Muscle of leg (tissue), 16 donors: ENCODE measurements at places on chromosomes 11 and 22.

- DNase-seq: no peak
Measured at GRCh38 chr11:75537740-75538139, 12.0 kb upstream of the GDPD5 start.

DNA sequence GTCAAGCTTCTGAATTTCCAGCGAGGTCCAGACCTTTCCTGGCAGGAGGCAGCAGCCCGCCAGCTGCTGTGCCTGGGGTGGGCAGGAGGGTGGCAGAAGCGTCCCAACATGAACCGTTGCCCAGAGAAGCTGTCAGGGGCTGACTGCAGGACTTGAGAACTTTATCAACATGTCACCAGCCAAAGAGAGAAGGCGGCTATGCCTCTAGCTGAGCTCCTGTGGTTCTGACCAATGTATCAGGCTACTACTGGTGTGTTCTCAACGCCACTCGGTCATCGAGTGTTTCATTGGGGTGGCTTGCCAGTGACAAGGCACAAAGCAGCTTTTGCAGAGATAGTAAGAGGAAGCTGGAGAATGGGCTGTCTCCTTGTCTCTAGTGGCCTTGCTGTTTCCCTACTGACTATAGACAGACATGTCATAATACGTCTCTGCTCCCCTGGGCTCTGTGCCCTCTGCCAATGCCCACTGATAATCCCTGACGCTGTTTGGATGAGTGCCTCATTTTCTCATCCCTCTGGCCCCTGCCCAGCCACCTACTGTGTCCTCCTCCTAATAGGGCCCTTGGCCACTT, 17.6 kb upstream of the ASCC2 start:
- DNase-seq: peak; percentile 46

DNA sequence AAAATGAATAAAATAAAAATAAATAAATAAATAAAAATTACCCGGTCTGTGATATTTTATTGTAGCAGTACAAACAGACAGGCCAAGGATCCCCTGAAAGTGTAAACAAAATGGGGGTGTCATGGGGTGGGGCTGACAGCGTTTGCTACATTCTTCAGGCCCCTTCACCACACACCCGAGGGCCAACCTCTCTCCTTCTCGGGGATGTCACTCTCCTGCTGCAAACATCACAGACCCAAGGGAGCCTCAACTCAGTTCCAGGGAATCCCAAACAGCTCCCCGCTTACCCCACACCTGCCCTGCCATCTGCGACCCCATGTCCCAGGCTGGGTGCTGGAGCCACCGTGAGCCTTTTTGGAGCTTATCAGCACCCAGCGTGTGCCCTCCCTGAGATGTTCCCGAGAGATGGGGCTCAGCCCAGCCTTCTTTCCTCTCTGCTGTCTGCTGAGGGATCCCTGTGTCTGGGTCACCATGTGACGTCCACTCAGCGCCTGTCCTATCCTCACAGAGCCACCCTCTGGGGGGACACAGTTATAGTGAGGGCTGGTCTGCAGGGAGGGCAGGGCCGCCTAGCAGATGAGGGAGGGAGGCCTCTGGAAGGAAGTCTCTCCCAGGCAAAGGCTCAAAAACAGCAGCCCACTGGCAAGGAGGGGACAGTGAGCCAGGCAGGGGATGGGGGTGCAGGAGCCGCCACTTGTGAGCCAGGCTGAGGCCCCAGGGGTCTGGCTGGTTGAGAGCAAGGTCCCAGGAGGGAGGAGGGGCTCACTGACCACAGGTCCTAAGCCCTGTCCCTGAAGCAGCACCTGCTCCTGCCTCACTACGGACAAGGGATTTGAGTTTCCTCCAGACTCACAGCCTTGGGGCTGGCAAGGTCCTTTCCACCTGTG, 1041.6 kb downstream of the BRD1 start:
- no peak for DNase-seq

DNA sequence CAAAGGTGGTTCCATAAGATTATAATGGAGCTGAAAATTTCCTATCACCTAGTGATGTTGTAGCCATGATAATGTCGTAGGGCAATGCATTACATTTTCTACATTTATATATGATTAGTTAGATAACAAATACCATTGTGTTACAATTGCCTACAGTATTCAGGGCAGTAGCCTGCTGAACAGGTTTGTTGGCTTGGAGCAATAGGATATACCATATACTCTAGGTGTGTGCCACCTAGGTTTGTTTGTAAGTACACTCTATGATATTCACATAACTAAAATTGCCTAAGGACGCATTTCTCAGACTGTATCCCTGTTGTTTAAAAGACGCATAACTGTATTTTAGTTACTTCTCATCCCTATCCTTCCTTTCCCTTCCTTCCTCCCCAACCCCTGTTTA, 13.6 kb downstream of the PLEKHB1 start:
- DNase-seq: no peak

DNA sequence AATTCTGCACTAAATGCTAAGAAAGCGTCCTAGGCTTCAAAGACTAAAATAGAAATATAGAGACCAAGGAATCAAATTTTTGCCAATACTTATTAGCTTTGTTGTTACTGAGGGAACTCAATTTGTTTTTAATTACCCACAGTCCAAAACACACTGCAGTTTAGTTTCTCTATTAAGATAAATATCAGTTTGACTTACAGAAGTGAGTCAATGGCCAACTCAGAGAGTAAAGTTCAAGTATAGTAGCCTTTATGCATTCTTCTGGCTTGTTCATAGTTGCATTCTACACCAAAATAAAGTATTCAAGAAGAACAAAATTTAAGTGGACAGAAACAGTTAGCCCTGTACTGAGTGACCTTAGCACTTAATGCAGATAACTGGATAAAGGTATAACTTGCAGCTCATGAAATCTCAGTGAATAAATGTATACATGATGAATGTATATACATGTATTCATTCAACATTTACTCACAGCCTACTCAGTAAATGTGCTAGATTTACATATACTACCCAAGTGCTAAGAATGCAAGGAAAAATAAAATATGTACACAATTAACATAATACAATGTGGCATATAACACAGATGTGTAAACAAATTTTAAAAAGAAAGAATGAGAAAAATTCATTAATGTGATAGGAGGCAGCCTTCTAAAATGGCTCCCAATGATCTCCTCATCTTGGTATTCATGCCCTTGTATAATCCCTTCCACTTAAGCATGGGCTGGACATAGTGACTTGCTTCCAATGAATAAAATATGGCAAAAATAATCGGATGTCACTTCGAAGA, 9.7 kb upstream of the RNF141 start:
- DNase-seq: no peak

- no peak for DNase-seq
Measured at GRCh38 chr22:36578619-36579018, 49.7 kb upstream of the EIF3D start.

DNA sequence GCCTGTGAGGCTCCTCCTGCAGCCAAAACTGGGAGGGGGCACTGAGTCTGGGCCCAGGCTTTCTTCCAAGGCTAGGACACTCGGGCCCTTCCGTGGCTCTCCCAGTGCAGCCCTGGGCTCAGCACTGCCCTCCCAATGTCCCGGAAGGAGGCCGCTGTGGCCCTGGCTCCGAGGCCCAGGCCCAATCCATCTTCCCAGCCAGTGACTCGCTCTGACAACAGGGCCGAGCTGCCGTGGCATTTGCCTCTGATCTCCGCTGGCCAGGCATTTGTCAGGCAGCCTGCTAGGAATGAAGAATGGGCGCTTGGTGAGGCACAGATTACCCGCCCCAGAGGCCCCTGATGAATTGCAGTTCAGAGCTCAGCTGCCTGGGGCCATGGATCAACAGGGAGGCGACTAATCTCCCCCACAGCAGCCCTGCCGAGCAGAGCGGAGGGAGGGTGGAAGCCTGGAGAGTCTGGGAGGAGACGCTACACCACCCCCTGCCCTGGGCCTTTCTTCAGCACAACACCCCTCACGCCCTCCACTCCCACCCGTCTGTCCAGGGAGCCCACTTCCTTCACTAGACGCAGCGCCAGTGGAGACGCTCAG, 8.3 kb downstream of the FXYD2 start:
- DNase-seq: no peak

DNA sequence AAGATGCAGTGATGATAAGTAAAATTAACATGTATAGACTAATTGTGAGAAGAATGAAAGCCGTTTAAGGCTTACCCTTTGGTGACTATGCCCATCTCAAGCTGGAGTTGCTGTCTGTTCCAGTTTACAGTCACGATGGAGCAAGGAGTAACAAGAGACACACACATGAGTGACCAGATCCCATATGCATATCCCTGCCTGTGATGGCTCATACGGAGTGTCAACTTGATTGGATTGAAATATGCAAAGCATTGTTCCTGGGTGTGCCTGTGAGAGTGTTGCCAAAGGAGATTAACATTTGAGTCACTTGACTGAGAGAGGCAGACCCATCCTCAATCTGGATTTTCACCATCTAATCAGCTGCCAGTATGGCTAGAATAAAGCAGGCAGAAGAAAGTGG, 786.8 kb downstream of the FAM181B start:
- DNase-seq: no peak

DNA sequence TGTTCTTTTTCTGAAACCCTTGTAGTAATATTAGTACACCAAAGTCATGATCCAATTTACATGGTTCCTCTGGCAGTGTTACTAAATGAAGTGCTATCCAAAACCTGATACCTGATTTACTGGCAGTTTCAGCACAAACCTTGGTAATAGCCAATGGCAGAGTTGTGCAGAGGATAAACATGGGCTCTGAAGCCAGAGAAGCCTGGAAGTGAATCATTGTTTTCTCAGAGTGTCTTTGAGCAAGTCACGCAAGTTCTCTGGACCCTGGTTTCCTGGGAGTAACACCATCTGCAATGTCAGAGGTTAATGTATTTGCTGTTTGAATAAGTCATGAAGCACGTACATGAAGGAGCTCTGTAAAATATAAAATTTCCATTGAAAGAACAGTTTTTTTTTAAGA, 222.3 kb upstream of the NARS2 start:
- DNase-seq: no peak

- DNase-seq: no peak
Measured at GRCh38 chr22:48373626-48374173, 1454.0 kb downstream of the BRD1 start.

DNA sequence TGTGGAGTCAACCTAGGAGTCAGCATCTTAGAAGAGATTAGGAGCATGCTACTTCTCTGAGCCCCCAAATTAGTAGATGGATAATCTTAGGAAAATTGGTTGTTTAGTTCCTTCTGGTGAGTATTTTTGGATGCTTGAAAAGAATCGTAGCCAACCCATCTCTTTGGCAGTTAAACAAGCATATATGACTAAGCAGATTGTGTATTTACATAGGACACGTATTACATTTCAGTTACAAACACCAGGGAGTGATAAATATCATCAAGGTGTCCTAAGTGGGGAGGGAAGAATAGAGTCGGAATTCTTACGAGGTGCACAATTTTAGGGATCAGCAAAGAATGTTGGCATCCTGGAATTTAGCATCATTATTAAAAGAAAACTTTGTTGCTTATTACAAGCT, 13.5 kb downstream of the PLET1 start:
- no peak for DNase-seq

- DNase-seq: no peak
Measured at GRCh38 chr22:45124176-45124847, 39.4 kb upstream of the NUP50 start.

DNA sequence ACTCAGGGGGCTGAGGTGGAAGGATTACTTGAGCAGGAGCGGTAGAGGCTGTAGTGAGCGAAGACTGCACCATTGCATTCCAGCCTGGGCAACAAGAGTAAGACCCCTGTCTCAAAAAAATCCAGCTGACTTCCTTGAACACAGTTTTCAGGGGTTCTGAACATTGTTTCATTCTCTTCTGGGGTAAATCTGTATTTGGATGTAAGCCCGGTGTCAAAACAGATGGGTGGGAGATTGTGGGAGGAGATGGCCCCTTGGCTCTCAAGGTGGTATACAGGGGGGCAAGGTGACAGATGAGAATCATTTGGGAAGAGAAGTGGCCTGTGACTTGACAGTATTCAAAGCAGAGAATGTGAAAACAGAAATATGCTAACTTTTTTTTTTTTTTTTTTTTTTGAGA, 4.8 kb downstream of the ESAM start:
- DNase-seq: no peak

DNA sequence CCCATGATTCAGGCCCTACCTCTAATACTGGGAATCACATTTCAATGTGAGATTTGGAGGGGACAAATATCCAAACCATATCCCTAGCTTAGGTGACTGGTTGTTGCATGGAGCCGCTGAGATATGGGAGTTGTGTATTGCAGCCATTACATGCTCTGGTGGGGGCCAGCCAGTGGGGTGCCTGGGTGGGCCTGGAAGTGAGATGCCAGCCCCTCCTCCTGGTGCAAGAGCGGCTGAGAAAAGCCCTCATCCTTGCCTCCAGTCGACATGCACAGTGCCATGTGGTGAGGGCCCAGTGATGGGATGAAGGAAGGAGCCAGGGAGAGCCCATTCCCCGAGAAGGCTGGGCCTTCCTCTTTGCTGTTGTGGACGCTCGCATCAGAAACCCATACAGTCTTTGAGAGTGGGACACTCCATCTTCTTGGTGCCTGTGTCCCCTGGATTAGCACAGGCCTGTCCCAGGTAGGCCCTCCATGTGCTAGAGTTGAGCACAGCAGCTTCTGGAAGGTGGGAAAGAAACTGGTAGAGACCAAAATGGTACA, 1043.0 kb downstream of the TBC1D22A start:
- no peak for DNase-seq

DNA sequence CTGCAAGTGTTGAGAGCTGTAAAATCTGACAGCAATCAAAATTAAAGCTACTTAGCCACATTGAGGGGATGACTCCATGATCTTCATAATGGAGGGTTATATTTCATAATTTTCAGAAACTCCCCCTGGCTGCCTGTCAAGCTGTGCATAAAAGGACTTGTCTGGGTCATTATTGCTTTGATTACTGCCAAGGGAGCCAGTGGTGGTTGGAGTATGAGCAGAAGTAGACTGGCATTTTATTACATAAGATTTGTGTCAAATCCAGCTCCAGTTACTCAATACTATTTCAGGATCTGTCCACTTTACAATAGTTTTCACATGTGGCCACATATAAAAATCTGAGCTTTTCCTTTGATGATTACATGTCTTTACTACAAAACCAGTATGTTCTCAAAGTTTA, 108.9 kb upstream of the SLC5A12 start:
- DNase-seq: peak; percentile 33

DNA sequence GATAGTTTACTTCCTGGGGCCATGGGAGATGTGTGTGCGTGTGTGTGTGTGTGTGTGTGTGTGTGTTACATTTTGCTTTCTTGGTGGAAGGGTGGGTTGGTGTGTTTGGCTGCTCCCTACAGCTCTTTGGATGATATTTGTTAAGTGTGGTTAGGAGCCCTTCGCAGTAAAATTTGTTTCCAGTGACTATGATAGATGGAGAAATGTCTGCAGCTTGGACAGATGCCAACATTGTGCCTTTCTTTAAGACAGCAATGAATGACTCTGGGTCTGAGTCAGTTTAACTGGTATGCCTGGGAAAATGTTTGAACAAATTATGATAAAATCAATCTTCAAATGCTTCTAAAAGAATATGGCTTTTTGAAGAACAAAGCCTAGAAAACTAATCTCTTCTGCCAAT, 102.7 kb upstream of the TRPC6 start:
- peak; percentile 9 for DNase-seq
